ENCODE measurements at places on chromosomes 6 and 20.

DNA sequence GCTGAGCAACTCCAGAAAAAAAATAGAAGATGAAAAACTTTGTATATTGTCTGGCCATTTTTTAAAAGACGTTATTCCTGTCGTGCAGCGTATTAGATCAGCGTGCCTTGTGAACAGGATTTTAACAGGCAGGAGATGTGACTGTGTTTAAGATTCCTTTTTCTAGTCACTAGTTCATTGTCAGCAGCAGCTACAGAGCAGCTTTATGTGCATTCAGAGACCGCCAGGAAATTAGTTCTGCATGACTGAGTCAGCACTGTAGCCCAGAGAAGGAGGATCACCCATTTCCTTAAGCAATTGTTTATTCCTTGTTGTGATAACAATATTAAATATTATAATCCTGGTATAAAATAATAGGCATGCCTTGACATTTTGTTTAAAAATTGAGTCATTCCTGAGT, 75.4 kb upstream of the ADGRB3 start:
- DNase-seq: peak; percentile 10

- peak; percentile 80 for DNase-seq
Measured at GRCh38 chr6:3023663-3024483, 24.2 kb downstream of the NQO2 start.

- DNase-seq: no peak
Measured at GRCh38 chr6:7249391-7249790, 63.6 kb downstream of the SSR1 start.

DNA sequence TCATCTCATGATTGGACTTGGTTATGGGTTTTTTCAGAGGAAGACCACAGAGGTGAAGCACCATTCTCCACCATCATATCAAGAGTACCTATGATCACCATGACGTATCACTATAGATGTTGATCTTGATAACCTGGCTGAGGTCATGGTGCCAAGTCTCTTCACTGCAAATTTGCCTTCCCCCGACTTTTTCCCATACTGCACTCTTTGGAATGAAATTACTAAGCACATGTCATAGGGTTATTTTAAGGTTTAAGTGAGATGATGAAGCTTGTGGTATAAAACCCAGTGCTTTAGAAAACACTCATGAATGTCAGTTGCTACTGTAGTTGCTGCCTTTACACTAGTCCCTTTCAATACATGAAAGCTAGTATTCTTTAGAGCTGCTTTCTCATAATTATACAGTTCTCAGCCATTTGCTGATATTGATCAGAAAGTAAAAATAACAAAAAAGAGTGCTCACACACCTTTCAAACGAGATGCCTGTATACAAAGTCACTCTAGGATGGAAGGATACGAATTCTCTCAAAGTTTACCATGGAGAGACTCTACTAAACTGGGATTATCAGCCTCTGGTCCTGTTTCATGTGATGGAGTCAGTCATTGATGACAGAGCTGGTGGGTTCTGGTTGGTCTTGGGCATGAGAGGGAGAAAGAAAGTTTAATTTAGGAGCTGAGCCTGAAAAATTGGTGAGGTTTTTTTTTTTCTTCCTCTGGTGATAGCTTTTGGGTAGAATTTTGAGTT, 228.1 kb downstream of the PRL start:
- no peak for DNase-seq

DNA sequence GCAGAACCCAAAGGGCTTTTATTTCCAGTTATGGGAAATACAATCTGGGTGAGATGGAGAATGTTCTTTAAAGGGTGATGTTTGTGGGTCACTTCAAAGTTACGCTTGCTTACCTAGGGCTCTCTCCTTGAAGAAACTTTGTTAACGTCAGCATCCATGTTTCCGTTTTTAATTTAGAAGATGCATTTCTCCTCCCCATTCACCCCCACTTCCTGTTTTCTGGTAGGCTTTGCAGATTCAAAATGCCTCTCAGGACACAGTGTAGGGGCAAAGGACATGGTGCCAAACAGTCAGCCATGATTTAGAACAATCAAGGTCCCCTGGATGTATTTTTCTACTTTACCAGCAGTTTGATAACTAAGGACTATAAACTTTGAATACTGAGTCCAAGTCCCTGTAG, 49.5 kb downstream of the RPS12 start:
- no peak for DNase-seq

DNA sequence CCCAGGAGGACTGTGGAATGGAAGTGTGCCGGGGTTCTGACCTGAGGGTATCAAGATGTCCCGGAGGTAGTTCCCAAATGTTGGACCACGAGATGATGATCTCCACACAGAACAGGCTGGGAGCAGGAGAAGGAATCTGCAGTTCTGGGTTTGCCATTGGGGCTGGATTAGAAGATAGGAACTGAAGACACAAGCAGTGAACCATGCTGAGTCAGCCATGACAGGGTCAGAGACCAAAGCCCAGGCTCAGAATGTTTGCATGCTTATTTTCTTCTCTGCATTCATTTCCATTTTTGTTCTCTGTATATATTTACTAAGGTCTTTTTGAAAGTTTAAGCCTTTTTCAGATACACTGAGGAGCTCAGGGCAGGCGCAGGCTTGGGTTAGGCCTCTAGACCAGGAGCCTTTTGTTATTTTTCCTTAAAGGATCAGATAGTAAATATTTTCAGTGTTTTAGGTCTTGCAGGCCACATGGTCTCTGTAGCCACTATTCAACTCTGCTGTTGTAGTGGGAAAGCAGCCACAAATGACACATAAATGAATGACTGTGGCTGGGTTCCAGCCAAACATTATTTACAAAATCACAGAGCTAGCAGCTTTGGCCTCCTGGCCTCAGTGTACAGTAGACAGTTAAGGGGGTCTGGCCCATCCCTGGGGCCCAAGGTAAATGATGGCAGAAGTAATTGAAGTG, 28.5 kb downstream of the SLC35D3 start:
- no peak for DNase-seq

DNA sequence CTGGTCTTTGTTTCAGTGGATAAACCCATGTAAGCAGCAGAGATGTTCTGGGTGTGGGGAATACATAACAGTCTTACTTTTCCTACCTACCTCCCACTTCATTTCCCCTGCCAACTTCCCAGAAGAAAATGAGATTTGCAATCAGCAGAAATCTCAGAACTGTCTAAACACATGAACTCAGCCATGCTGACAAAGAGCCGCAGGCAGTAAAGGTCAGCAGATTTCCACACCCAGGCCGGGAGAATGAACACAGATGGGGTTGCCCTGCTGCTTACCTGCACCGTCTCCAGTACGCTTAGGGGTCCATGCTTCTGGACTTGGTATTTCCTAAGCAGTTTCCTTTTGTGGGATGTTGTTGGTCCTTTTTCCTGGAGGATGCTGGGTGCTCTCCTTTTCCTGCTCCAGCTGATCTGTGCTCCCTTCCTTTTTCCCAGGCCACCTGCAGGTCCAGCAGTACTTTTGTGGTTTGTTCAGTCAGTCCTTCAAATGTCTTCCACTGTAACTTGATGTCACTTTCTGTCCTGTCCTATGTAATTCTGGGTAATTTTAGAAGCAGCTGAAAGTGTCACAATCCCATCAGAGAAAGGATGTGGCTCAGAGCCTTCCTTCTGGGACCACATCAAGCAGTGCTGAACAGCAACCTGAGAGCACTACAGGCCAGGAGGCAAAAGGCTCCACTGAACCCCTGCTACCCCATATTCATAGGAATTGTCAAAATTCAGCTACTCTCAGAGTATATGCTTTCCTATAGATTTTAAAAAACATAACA, 129.0 kb downstream of the CEP57L1 start:
- DNase-seq: no peak

GRCh38 chr6:44338228-44339122, 4.0 kb upstream of the SPATS1 start:
- peak; percentile 77 for DNase-seq

- peak; percentile 71 for DNase-seq
Measured at GRCh38 chr6:56954403-56955170, at the start of gene BEND6. TSS of gene BEND6 (plus strand) at chr6:56955107. CDS start at chr6:56981811, 26,704 bp downstream.

DNA sequence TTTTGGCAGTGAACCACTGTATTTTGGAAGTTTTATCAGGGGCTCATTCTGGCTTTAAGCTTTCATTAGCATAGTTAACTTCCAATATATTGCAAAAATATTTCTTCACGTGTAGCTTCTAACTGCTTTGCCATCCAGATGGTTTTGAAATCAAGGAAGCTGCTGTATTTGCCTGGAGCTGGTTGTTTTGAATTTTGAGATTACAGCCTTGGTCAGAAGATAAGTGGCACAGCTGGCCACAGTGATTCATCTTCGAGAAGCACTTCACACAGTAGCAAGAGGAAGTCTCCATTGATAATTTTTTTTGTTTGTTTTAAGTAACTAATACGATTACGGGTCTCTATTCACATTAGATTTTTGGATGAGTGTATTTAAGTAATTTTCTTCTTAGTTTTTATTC, 3.8 kb downstream of the APCDD1L start:
- no peak for DNase-seq

DNA sequence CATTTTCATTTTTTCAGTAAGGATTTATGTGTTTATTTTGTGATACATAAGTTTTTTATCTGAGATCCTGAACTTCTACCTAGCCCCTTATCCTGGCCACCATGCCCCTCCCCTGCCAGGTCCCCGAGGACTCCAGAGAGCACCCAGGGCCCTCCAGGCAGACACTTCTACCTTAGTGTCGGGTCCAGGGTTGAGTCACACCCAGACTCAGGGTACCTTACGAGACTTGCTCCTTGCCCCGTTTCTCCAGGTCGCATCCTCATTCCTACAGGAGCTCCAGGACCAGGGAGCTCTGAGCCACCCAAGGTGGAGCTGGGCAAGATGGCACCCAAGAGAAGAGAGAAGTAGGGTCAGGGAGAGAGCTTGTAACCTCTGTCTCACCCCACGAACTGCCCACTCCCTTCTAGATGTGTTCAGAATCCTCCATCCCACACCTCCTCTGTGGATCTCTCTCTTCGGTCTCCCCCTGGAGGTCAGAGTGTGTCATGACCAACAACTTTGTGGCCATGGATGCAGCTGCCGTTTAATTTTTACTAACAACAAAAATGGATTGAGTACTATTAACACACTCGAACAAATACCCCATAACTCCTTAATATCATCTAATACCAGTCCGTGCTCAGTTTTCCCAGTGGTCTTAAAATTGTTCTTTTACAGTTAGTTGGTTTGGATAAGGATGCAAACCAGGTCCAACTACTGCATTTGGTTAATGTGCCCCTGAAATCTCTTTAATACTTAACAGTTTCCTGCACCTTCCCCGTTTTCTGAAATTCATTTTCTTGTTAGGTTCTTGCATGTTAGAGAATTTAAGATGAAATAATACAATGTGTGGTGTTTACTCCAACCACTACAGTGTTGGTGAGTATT, 130.6 kb upstream of the INSM1 start:
- peak; percentile 76 for DNase-seq

DNA sequence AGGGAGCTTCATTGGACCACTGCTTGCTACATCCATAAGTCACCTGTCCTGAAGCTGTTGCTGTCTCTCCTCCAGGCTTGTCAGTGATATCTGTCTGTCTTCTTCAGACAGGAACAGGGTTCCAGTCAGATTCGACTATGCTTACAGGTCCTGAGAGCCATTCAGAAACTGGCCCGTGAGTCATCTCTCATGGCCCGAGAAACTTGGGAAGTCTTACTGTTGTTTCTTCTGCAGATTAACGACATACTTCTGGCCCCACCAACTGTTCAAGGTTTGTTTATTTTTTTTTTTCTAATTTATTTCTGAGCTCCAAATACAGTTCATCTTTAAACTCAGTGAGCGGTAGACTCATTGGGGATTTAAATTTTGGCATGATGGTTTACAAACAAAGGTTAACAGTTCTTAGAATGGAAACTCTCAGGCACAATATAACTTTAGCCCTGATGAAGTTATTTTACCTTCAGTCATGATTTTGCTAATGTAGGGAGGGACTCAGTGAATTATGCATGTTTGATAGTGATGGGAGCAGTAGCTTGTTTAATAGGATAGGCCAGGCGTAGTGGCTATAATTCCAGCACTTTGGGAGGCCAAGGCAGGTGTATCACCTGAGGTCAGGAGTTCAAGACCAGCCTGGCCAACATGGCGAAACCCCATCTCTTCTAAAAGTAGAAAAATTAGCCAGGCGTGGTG, 24.7 kb downstream of the RALGAPB start:
- no peak for DNase-seq

Measured in iPS-NIHi11 (cell line).